ENCODE measurements at places on chromosomes 6 and 20.
A peak's percentile ranks its signal among the peaks of the same experiment; 100 is the strongest.

- DNase-seq, result no peak
Measured at GRCh38 chr20:34808583-34808982, 16.9 kb downstream of the NCOA6 start.

- DNase-seq, result no peak
Measured at GRCh38 chr6:159105716-159106115, 60.9 kb upstream of the TAGAP start.

DNA sequence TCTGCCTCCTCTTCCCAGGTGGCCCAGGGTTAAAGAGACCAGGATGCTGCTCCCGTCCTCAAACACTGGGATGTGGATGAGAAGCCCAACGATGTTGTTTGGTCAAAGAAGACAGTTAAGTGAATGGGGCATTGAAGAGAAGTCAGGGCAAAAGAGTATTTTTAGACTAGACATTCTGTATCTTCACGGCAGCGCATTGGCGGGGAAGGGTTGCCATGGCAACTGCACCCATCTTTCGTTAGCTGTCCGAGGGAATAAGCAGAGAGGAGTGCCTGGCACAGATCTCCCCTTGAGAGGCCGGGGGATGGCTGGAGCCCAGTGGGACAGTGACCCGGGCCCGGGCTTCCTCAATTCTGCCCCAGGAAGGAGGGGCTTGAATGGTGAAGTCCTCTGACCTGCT, 56.4 kb upstream of the GPR31 start:
- no peak for DNase-seq

- DNase-seq, result no peak
Measured at GRCh38 chr6:51594981-51595380, 492.4 kb downstream of the PKHD1 start.

DNA sequence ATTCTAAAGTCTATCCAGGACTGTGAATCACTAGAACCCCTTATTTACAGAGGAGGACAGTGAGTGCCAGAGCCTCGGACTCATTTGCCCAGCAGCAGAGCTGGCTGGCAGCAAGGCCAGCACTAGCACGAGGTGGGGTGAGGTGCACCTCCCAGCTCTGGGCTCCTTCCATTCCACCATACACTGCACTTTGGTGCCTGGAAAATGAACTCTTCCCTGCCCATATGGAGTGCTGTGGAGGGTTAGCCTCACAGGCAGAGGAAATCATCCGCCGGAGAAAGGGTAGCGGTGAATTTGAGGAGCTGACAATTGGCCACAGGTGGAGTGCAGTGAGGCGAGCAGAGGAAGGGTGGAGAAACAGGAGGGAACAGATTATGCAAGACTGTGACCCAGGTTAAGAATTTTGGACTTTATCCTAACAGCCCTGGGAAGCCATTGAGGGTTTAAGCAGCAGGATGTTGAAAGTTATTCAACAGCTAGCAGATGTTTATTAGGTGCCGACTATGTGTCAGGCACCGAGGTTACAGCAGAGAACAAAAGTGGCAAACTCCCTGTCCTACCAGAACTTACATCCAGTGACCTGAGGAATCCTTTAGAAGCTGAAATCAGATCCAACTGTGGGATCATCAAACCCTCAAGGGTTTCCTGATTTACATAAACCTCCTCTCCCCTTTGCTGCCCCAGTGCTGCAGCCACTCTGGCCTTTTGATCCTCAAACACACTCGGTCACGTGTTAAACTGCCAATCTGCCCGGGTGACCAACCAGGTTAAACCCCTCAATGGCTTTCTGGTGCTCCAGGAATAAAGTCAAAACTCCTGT, 6.2 kb downstream of the TRIM26 start:
- DNase-seq, result no peak

- no peak for DNase-seq
Measured at GRCh38 chr6:44650947-44651346, 263.4 kb downstream of the CDC5L start.

DNA sequence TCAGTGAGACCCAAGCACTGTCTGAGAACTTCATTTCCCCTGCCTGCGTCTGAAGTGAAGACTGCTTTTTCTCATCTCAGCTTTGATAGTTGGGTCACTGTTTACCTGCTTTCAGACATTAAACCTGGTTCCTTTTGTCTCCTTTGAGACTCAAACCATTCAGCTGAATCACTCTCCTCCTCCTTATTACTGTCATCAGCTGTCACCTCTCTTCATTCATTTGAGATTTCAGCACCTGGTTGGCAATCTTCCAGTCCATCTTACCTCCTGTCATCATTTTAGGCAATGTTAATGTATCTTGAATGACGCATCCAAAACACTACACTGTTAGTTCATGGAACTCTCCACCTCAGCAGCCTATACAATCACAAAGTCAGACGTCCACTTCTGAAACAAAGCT, 34.3 kb upstream of the SOX4 start:
- DNase-seq, result no peak

- no peak for DNase-seq
Measured at GRCh38 chr6:85389151-85389797, 60.6 kb upstream of the NT5E start.

DNA sequence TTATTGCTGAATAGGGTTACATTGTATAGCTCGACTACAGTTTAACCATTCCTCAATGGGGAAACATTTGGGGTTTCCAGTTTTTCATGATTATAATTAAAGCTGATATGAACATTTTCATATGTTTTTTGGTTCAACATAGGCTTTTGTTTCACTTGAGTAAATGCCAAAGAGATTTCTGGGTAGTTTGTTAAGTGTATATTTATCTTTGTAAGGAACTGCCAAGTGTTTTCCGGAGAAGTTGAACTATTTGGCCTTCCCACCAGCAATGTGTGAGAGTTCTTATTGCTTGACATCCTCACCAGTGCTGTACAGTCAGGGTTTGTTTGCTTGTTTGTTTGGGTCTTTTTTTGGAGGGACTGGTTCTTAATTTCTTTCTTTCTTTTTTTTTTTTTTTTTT, 83.7 kb upstream of the RALY start:
- DNase-seq, result no peak

DNA sequence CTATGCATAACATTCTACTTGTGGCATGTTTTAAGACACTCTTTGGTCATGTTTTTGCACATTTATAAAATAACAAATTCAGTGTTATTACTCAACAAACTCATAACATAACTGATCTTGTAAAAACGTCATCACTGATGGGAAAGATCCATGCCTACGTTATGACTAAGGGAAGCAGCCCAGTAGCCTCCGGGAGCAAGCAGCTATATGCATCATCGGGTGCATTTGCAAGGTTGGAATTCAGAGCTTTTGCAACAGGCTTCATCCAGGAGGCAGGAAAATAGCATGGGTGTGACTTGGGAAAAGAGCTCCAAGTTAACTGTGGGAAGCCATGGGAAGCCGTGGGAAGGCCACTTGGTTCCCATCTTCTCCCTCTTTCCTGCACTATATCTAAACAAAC, 271.6 kb upstream of the SGK1 start:
- DNase-seq, result no peak

DNA sequence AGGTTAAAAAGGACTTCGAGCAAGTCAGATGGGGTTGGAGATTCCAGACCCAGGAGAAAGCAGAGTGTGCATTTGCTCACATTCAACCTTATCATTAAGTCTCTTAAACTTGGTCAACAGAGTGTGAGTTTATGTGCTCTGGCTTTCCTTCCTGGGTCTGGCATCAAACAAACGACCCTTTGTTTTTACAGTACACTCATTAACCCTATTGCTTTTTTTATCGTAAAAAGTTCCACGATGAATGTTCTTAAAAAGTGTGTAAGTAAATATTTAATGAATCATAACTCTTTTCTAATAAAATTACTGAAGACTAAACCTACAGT, 2.5 kb downstream of the FYN start:
- no peak for DNase-seq

DNA sequence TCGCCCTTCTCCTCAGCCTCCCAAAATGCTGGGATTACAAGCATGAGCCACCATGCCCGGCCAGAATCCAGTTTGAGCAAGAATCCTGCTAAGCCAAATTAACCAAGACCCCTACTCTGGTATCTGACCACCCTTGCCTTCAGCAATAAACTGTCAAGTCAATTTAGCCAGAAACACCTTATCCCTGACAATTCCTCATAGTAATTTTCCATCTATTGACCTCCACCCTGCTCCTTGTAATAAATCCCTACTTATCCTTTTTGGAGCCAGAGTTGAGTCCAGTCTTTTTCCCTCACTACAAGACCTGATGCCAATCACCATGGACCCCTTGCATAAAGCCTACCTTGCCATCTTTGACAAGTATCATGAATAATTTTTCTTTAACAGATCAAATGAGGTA, 114.1 kb upstream of the GPR6 start:
- DNase-seq, result no peak

GRCh38 chr6:71277926-71278600, 10.5 kb upstream of the OGFRL1 start:
- no peak for DNase-seq

- no peak for DNase-seq
Measured at GRCh38 chr20:40368876-40369275, 320.2 kb downstream of the MAFB start.

- DNase-seq, result peak; percentile 21
Measured at GRCh38 chr20:1364106-1364505, 28.7 kb downstream of the FKBP1A start.

DNA sequence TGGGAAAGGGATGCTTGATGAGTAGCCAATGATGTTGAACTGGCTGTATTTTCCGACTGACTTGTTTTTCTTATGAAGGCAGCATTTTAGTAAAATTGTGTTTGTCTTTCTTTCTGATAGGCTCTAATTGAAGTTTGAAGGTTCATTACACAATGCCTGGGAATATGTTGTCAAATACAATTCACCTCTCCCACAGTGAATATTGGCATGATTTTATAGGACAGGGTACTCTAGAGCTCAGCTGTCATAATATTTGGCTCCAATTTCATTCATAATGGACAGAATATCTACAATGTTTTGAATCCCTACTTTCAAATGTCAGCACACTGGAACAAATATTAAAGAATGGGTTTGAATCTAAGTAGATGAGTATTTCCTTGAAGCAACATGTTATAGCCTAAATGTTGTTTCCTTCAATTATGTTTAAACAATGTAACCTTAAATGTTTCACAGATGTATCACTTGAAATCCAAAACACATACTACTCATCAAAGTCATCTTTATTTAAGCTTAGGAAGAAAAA, 81.4 kb downstream of the LAMA2 start:
- no peak for DNase-seq

GRCh38 chr6:145375502-145375901, 359.8 kb downstream of the EPM2A start:
- no peak for DNase-seq

- DNase-seq, result no peak
Measured at GRCh38 chr20:3842348-3842930, 4.2 kb upstream of the MAVS start.

DNA sequence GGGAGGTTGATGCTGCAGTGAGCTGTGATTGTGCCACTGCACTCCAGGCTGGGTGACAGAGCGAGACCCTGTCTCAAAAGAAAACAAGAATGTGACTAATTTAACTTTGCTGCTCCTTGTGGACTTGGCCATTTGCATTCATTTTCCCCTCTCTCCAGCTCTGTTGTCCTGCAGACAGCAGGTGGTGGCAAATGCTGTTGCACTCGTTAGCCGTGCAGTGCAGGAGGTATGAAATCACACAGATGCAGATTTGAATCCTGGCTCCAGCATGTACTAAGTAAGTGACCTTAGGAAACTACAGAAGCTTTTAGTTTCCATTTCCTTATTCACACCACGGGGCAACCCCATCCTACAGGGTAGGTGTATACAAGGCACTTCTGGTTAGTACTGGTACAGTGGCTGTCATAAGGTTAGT, 9.6 kb upstream of the BEND3 start:
- DNase-seq, result no peak

DNA sequence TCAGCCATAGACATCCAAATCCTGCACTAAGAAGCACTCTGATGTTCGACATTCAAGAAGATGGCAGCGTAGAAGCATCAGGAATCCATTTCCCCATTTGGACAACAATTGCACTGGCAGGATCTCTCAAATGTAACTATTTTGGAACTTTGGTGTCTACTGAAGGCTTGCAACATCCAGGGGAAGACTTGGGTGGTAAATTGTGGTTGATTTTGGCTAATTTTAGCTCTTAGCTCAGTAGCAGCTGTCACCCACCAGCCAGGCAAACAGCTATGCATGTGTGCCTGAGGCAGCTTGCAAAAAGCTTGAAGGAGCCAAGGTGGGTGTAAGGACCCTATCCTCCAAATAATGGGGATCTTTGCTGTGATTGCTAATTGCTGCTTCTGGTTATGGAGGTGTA, 35.1 kb upstream of the PPP1R3G start:
- DNase-seq, result no peak

DNA sequence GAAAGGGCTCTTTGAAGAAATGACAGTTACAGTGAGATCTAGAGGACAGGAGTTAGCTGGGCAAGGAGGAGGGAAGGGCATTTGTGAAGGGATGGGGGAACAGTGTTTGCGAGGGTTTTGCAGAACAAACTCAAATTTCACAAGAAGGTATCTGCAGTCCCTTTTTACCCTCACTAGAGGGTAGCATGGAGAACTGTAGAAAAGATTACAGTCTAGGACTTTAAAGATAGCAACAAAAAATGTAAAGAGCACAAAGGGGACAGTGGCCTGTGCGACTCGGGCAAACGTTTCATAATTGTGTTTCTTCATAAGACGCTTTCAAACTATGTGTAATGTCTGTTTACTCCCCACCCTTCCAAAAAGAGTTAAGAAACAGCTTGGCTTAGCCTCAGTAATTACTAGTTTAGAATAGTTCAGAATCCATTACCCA, 21.2 kb upstream of the ASXL1 start:
- DNase-seq, result peak; percentile 36

DNA sequence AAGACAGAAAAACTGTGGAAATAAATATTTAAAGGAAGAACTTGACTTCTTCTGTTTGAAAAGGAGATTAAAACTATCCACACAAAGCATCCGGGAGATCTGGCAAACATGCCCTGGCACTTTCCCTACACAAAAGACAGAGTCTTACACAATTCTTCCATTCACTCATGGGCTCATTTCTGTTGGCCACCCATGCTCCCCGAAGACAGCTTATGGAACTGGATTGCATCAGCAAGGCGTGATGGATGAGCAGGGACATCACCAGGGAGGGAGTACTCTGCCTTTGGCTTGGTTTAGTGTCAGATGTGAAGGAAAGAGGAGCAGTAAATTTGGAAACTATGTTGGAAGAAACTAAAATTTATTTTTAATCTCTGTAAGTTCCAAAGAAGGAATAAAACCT, 379.3 kb downstream of the CD109 start:
- no peak for DNase-seq

- DNase-seq, result no peak
Measured at GRCh38 chr6:56220078-56220477, 27.3 kb downstream of the COL21A1 start.

Measured in CD4-positive, alpha-beta T cell treated with Interleukin-12 subunit alpha and Interleukin-12 subunit beta, for 1 hour (primary cell).